ENCODE measurements at places on chromosomes 2 and 18. TPM values are rescaled to one million over a fixed set of nuclear protein-coding genes. Genes with fewer than 3 reads are reported as not detected.

The GTF3C2 gene
- total RNA-seq, result 41.5 TPM

The CYBRD1 gene
- total RNA-seq, result 9.6 TPM

The DLX2 gene
- not detected for total RNA-seq

The ITSN2 gene
- 28.0 TPM for total RNA-seq

The GRB14 gene
- 2.6 TPM for total RNA-seq

All from mammary microvascular endothelial cell (primary cell).